Stromal cell of bone marrow (primary cell): ENCODE measurements at places on chromosomes 2 and 18.

- DNase-seq: no peak
These were observed 47.1 kb upstream of the IGFBP5 start for GRCh38 chr2:216742411-216742810.

- DNase-seq: no peak
These were observed at the start of gene BOD1L2 for GRCh38 chr18:57146956-57147636. TSS of gene BOD1L2 (plus strand) at chr18:57147087. CDS start at chr18:57147313, 226 bp downstream.

GRCh38 chr2:231600619-231601355 lies 8.1 kb downstream of the TEX44 start:
- DNase-seq: no peak

GRCh38 chr2:76280686-76281085 lies 570.0 kb upstream of the GCFC2 start:
- DNase-seq: no peak

DNA sequence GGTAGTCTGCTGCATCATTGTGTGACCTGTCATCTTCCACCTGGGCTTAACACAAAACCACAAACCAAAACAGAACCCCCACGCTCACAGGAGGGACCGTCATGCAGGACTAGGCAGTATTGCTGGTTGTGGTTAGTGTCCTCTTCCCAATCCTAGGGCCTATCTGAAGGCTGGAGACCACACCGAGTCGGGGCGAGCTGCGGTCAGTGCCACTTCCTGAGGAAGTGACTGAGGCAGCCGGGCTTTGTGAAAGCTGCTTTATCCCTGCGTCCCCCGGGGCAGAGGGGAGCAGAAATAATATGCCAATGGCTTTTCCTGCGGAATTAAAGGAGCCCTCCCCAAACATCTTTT lies 22.9 kb downstream of the ZNF532 start:
- DNase-seq: no peak

- DNase-seq: no peak
These were observed 62.5 kb downstream of the STK39 start for GRCh38 chr2:168184681-168185513.

DNA sequence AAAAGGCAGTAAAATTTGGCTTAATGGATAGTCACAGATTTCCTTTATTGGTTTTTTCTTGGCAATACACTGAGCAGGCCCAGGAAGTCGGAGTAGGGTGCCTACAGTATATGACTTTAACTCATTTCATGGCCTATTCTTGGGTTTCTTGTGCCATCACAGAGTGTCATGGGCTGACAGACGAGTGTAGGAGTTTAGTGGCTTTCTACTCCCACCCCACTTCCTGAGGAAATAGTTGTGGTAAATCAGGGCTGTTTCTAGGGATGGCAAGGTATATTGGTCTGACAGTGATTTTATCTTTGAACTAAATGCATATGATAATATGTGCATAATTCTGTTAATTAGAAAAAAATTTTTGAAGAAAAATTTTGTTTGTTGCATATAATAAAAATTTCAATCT lies 100.1 kb downstream of the PLCL1 start:
- DNase-seq: no peak

GRCh38 chr2:170498619-170499018 lies 216.5 kb upstream of the SP5 start:
- no peak for DNase-seq

GRCh38 chr2:221708902-221709301 lies 136.8 kb upstream of the EPHA4 start:
- DNase-seq: no peak

GRCh38 chr2:100189387-100189786 lies 47.0 kb upstream of the AFF3 start:
- no peak for DNase-seq

- no peak for DNase-seq
These were observed 132.3 kb downstream of the CAMKMT start for GRCh38 chr2:44494006-44494405.

DNA sequence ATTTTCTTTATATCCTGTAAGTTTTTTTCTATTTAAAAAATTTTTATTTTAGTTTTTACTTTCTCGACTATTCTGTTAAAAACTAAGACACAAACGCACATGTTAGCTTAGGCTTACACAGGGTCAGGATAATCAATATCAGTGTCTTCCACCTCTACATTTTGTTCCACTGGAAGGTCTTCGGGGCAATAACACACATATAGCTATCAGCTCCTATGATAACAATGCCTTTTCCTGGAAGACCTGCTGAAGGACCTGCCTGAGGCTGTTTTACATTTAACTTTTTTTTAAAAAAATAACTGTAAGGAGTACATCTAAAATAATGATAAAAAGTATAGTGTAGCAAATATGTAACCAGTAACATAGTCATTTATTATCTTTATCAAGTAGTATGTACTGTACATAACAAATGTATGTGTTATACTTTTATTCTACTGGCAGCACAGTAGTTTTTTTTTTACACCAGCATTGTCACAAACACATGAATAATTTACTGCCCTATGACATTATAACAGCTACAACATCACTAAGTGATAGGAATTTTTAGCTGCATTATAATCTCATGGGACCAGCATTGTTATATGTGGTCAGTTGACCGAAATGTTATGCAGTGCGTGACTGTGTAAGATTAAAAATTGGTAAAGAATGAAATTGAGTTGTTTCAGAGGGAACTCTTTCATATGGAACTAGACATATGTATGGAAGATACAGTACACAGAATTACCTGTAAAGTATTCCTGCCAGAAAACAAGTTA lies 37.9 kb downstream of the CCDC138 start:
- DNase-seq: no peak

DNA sequence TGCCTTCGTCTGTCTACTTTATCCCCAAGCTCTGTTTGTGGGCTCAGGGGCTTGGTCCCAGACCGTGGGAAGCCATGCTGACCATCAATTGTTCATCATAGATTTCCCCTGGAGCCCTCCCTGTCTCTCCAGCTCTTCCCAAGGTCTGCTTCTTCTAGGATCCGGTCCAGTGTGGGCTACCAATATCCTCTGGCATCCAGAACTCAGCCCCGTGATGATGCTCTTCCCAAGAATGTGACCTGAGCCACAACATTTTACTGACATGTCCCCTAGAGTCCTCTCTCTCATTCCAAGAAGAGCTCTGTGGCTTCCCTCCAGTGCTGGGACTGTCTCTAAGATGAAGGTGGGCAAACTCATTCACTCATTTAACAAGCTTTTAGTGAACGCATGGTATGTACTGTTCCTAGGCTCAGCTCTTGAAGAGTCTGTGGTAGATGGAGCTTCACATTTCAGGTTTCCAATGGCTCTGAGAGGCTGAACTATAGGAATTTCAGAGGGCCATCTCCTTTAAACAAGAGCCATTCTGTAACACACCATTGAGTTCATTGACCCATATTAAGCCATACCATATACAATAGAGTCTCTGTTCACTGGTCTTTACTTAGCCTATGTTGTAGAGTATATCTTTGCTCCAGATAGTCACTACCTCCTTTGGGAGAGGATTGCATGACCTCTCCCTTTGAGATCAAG lies 142.0 kb upstream of the APCDD1 start:
- DNase-seq: no peak

DNA sequence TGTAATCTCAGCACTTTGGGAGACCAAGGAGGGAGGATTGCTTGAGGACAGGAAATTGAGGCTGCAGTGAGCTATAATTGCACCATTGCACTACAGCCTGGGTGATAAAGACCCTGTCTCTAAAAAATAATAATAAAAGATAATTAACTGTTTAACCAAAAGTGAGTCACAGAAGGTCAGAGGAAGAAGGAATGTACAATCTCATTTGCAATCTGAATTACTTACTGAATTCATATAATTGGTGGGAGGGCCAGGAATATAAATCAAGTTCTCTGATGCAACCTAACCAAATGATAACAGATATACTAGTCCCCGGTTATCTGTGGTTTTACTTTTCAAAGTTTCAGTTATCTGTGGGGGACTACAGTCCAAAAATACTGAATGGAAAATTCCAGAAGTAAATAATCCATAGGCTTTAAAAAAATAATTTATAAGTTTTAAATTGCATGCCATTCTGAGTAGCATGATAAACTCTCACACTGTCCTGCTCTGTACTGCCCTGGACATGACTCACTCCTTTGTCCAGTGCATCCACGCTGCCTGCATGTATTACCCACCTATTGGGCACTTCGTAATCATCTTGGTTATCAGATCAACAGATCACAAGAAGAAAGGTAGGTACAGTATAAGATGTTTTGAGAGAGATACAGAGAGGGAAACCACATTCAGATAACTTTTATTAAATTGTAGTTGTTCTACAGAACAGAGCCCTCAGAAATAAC lies 12.8 kb upstream of the MATN3 start:
- DNase-seq: no peak

DNA sequence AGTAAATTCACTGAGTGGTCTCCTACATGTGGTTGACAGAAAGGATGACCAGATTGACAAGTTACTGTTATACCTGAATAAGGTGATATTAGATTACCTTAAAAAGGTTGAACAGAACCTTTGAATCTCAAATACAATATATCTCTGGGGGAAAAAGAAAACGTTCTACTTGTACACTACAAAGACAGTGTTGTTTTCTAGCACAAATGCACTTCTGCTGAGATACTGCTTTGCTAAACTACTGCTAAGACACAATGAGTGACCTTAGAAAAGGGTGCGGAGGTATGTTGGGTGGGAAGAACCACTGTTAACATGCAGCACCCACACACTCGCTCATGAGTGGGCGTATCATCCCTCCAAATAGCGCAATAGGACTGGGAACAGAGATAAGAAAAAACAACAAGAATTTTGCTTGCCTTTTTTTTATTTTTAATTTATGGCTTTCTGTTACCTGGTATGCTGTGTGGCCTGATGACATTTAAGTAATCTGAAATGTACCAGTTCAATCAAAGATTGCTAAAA lies 6.1 kb downstream of the BCL2 start:
- no peak for DNase-seq

DNA sequence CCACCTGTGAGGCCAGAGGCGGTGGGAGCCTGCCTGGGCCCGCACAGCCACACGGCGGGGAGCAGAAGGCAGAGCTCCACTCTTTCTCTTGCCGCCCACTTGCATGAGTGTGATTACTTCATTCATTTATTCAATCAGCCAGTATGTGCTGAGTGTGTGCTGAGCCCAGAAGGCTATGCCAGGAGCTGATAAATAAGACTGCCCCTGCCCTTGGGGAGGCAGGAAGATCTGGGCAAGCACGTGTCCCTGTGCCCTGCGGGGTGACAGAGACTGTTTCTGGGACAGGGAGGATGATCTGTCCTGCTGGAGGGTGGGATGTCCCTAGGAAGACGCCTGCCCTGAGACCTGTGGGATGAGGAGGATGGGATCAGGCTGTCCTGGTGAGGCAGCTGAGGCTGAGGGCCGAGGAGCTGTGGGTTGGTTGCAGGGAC lies 250.8 kb downstream of the DYSF start:
- DNase-seq: no peak

- DNase-seq: no peak
These were observed 71.8 kb upstream of the YWHAQ start for GRCh38 chr2:9702604-9703084.

DNA sequence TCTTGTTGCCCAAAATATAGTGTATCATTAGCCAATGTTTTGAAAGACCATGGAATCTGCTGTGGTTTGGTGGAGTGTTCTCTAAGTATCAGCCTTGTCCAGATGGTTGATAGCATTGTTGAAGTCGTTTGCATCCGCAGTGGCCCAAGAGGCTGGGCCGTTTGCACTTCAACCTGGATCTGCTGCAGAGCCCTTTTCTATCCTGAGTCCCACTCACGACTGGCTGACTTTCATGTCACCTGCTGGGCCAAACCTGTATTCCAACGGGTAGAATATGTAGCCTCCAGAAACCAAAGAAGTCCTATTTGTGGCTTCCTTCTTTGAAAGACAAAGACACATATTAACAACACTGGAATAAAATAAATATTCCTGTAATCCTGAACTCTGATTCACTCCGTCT lies 1154.1 kb downstream of the RPIA start:
- no peak for DNase-seq

DNA sequence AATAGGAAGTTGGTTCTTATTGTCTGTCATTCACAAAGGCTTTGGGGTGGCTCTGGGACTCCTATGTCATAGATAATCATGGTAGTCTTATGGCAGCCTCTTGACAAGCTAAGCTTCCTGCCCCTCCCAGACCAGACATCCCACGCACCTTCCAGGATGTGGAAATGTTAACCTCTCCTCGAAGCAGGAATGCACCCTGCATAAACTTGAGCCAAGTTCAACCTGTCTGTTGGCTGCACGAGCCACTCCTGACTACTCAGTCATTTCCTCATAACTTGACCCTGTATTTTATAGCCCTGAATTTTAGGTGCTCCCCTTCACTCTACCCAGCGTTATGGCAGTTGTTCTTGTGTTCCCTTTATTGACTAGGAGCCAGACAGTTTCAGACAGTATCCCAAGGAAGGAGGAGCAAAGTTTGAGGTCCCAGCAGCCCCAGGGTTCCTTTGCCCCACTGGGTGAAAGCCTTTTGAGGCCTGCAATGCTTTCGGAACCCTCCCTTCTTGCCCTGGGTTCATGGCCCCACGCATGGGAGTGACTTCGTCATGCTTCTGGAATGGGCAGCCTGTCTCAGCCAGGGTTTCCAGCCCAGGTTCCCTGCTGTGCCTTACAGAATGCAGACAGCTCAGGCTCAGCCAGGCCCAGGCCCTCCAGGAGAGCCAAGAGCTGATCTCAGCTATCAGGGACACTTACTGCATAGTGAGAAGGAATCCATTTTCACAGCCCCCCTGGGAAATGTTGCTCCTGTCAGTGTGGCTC lies 15.6 kb upstream of the INO80C start:
- peak; percentile 69 for DNase-seq

- no peak for DNase-seq
These were observed 152.8 kb upstream of the FIGN start for GRCh38 chr2:163888591-163888990.

GRCh38 chr2:6309415-6310255 lies 556.1 kb downstream of the CMPK2 start:
- DNase-seq: no peak

DNA sequence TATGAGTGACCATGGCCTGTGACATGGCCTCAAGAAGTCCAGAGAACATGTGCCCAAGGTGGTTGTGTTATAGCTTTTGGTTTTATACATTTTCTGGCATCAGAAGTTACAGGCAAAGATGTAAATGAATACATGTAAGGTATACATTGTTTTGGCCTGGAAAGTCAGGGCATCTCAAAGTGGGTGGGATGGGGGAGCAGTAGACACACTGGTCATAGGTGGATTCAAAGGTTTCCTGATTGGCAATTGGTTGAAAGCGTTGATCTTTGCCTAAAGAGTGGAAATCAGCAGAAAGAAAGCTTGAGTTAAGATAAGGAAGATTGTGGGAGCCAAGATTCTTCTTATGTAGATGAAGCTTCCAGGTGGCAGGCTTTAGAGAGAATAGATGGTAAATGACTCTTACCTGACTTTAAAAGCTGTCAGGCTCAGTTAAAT lies 62.1 kb upstream of the DYNAP start:
- no peak for DNase-seq

- DNase-seq: peak; percentile 59
These were observed 48.1 kb downstream of the COBLL1 start for GRCh38 chr2:164793529-164793928.
